Substantia nigra (tissue), 51 donors: ENCODE measurements at places on chromosomes 4 and X.

GRCh38 chr4:139528377-139529005, 27.5 kb downstream of the SETD7 start:
- DNase-seq: no peak

DNA sequence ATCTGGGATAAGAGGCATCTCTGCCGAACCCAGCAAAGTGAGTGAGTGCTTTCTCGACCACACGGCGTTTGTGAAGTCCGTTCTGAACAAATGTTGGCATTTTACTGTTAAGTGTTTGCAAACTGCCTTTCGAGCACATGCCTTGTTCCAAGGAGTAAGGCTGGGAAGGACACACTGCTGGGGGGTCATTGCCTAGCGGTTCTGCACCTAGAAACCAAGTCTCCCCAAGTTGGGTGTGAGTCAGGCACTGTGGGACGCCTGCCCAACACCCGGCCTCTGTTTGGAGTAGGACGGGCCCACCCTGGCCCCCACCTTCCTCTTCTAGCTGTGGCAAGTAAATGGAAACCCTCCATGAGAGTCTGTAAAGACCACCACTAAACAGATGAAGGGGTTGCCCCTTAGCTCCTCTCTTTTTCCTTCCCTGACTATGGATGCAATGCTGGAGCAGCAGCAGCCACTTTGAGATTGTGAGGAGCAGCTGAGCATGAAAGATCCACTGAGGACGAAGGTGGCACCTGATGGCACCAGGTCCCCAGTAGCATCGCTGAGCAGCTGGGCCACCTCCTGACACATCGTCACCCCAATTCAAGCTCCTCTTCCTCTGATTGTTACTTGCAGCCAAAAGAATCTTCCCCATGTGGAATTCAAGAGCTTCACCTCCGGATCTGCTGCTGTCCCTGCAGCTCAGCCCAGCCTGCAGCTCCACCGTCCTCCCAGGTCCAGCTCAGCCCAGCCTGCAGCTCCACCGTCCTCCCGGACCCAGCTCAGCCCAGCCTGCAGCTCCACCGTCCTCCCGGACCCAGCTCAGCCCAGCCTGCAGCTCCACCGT, 6.3 kb downstream of the CPLX1 start:
- DNase-seq: no peak

GRCh38 chrX:119410027-119410819, 11.1 kb downstream of the SLC25A43 start:
- DNase-seq: no peak

DNA sequence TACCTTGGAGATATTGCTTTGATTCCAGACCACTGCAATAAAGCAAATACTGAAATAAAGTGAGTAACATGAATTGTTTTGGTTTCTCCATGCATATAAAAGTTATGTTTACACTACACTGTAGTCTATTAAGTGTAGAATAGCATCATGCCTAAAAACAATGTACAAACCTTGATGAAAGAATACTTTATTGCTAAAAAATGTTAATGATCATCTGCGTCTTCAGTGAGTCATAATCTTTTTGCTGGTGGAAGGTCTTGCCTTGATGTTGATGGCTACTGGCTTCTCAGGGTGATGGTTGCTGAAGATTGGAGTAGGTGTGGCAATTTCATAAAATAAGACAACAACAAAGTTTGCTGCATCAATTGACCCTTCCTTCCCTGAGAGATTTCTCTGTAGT, 145.1 kb downstream of the SHROOM4 start:
- no peak for DNase-seq

GRCh38 chr4:128955751-128956150, 137.6 kb downstream of the SCLT1 start:
- DNase-seq: no peak

- no peak for DNase-seq
Observed at GRCh38 chr4:55237839-55238238, 108.2 kb upstream of the SRD5A3 start.

DNA sequence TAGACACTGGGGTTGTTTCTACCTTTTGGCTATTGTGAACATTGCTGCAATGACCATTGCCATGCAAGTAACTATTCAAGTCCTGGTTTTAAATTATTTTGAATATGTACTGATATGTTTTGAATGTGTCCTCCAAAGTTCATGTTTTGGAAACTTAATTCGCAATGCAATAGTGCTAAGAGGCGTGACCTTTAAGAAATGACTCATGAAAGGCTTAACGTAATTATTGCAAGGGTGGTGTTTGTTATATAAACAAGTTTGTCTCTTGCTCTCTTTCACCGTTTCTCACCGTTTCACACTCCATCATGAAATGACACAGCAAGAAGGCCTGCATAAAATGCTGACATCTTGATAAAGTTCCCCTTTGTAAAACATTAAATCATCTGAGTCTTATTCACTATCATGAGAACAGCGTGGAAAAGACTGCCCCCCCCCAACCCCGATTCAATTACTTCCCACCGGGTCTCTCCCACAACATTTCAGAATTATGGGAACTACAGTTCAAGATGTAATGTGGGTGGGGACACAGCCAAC, 506.9 kb upstream of the FAM47C start:
- DNase-seq: no peak

DNA sequence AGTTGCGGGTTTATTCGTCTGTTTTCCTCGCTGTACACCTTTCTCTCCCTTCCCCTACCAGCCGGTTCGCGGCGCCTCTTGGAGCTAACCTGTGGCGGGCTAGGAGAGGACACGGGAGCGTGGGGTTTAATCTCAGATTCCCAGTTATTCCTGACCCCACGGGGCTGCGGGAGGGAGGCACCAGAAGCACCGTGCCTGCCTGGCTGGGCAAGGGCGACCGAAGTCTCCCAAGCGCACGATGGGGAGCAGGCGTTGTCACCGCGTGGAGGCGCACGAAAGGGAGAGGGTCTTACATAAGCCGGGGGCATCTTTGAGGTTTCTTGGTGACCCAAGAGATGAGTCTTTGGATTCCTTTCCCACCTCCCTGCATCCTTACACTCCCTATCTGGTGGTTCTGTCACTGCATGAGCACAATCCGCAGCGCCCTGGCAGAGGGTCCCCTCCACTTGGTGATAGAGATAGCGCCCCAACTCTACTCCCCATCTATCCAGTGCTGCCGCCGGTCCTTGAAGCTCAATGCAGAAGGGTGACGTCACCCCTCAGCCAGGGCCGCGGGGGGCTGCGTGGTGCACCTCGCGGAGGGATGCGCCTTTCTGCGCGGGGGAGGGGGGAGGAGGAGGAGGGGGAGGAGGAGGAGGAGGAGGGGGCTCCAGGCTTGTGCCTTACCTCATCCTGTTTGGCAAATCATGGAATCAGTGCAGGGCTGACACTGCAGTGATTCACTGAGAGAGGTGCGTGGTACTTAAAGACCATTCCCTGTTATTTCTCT, 793 bp downstream of the TSPAN7 start:
- DNase-seq: peak; percentile 1

- DNase-seq: no peak
Observed at GRCh38 chrX:39693298-39693697, 404.5 kb downstream of the BCOR start.

DNA sequence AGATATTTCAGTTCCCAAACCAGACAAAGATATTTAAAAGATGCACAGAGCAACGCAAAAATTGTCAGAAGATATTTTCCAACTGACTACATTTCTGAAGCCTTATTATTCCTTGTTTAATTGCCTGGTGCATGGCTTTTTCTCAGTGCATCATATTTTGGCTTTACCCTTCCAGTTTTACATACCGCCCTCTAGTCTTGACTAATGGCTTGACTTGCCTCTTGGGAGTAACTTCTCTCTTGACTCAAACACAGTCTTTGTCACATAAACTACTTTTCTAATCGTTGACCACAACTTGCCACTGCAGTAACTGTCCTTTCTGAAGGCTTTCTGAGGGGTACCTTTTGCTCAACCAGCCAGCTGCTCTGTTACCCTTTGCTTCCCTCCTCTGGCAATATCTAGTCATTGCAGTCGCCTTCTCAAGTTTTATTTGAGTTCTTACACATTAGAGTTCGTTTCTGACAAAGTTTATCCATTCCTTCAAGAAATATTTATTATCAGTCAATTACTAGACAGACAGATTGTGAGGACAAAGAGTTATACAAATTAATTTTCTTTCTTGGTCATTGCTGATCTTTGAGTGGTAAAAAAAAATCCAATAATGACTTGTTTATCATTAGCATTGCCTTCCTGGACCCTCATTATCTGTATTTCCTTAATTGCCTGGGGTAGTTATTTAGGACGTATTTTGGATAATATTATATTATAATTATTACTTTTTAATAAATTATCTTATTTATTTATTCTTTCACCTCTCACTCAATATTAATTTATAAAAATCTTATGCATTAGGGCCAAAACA, 506.9 kb upstream of the PCDH10 start:
- DNase-seq: peak; percentile 36

DNA sequence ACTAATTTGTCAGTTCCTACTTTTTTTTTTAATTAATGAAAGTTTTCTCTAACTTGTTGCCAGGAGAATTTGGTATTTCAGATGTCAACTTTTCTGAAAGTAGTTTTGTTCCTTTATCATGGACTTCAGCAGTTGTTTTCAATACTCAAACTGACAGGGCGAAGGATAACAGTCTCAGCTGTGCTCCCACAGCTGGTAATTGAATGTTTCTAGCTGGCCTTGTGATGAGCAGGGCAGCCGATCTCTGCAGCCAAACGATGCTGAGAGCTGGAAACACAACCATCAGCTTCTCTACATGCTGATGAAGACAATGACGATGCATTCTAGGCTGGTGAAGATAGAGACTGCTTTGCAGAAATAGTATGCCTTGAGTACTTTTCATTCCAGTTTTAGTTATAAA, 130.0 kb upstream of the MAP9 start:
- no peak for DNase-seq

DNA sequence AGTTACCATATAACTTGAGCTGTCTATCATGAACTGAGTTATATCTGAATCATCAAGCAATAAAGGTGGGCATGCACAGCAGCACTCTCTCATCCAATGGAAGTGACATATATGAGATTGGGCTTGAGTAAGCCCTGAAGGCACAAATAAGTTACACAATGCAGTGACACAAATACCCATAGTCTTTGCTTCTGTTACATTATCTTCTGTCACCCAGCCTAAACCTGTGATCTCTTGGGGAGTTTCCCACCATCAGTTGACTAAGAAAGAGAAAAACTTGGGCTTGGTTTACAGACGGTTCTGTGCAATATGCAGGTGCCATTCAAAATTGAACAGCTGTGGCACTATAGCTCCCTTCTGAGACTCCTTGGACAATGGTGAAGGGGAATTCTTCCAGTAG, 138.8 kb upstream of the IL15 start:
- no peak for DNase-seq
